ENCODE measurements at places on chromosomes 7 and 10.

GRCh38 chr10:100554902-100555301 is 19.2 kb downstream of the HIF1AN start:
- DNase-seq = no peak

GRCh38 chr10:43622038-43622437 is 15.8 kb downstream of the ZNF485 start:
- DNase-seq = no peak

- no peak for DNase-seq
Observed at GRCh38 chr7:104267701-104268368, 60.0 kb upstream of the ORC5 start.

GRCh38 chr7:128036226-128036940 is 5.1 kb upstream of the LRRC4 start:
- DNase-seq = no peak

DNA sequence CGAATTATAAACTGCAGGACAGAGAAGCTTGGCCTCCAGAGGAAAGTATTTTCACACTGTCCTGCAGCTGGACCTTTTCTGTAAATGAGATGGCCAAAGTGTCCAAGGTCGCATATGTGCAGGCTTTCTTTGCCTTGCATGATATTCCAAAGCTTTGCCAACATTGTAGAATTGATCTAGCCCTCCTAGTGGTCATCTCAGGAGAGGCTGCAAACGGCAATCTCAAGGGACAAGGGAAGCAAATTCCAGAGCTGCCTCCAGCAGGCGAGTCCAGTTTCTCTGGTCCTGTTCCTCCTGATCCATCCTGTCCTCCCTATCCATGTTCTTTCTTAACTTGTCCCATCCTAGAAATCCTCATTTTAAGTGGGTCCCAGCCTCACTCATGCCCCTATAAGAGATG is 373.4 kb upstream of the PCDH15 start:
- no peak for DNase-seq
